ENCODE measurements at places on chromosomes 16 and 17.

- DNase-seq = no peak
Observed at GRCh38 chr16:35564148-35564547, 2104.7 kb downstream of the TP53TG3F start.

- no peak for DNase-seq
Observed at GRCh38 chr16:8943966-8944759, 19.5 kb downstream of the USP7 start.

DNA sequence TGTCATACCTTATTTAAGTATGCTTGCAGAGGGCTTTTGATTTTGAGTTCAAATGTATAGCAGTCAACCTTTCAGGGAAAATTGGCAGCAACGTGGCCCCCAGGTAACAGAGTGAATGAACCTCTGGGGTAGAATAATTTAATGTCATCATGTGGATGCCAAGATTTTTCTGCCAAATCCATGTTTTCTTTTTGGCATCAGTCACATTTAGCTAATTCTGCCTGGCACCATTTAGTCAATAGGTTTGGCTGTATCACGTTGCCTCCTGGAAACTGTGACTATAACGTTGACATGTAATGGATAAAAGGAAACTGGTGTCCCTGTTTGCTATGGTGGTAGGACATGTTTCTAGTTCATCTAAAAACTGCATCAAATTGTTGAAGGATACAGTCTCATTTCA is 115.5 kb downstream of the HS3ST2 start:
- no peak for DNase-seq

- no peak for DNase-seq
Observed at GRCh38 chr17:82042649-82043048, 5.2 kb upstream of the DCXR start.

- DNase-seq = no peak
Observed at GRCh38 chr16:47562366-47562765, 101.2 kb downstream of the PHKB start.

All from stimulated activated CD4-positive, alpha-beta T cell treated with anti-CD3 and anti-CD28 coated beads, Interleukin-12 subunit alpha, Interleukin-12 subunit beta, amount 100 ng/mL, for 24 hours (primary cell).